C1 segment of cervical spinal cord (tissue), 14 donors: ENCODE measurements at places on chromosomes 12 and 14.

- DNase-seq: no peak
Observed at GRCh38 chr14:78805570-78805969, 635.4 kb downstream of the NRXN3 start.

DNA sequence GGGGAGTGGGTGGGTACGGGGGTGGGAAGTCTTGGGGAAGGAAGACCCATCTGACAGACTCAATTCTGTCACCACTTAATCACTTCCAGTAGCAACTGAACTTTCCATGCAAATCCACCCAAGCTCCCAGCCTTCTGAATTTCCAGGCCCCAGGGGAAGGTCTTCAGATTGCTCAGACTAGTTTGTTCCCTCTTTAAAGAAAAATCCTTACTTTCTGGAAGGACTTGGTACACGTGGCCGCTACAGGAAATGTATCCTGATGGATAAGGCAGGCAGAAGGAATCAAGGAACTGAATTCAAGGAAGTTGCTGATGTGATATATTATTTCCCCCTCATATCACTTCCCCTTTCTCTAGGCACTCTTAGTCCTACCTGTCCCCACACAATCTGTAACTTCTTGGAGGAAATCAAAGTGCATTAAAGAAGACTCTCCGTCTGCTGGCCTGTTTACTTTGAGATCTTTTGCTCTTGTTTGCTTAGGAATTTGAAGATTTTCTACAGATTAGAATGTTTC, 6.4 kb downstream of the NFKBIA start:
- DNase-seq: no peak

DNA sequence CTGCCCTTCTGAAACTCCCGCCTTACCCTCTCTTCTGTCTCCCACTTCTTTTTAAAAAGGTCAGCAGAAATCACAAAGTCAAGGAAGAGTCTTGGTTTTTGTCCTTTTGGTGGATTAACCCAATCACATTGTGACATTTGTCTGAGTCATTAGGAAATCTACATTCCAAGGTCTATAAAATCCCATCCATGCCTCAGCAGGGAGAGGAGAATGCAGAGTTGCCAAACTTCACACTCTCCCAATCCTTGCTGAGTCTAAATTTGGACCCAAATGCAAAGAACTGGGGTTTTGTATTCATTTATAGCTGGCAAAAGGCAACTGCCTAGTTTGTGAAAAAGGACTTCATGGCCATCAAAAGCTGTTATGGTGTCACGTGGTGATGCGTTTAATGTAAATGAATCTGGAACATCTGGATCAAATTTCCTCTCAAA, 67.9 kb downstream of the TMEM30B start:
- no peak for DNase-seq

- no peak for DNase-seq
Observed at GRCh38 chr14:74579447-74580274, 32.4 kb downstream of the LTBP2 start.

DNA sequence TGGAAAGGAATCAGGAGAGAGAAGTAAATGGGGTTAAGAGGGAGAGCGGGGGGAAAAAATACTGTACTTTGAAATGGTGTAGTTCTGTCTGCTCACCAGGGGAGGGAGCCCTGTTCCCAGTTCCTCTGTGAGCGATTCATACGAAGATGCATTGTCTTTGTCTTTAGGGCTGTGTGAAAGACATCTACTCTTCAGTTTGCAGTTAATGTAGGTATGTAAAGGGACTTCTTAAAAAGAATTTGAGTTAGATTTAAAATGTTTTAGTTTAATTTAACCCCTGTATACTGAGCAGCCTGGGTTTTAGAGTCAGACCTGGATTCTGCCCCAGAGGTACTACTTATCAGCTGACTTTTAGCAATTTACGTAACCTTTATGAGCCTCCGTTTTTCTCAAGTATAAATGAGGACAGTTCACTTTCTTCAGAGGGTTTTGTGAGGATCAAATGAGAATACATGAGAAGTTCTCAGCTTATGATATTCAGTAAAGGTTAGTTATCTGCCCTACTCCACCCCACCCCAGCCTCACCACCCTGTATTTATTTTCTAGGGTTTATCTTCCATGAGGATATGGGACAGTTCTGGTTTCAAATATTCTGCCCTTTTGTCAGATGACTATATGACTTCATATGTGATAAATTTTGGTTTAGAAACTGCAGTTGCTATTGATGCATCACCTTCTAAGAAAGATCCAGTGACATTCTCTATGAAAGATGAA, 82.5 kb upstream of the EVL start:
- DNase-seq: no peak

GRCh38 chr12:28563936-28564335, 373.7 kb downstream of the CCDC91 start:
- DNase-seq: no peak

GRCh38 chr12:67658486-67658885, 9.9 kb downstream of the DYRK2 start:
- no peak for DNase-seq

DNA sequence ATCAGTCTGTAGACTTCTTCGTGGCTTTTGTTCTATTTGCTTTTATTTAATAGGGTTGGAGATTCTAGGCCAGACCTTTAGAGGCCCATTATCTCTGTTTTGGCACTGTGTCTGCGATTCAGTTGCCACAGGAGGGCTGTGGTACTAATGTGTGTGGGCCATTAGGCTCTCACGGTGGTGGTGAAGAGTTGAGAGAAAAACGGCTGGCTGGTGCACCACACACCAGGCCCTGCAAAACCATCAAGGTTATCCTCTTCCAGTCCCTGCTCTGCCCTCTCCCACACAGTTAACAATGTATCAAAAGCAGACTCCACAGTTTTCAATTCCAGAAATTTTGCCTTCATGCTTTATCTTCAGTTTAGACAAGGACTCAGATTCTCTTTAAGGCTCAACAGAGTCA, 97.7 kb downstream of the MYF5 start:
- no peak for DNase-seq

GRCh38 chr14:104164041-104164440, 25.7 kb downstream of the KIF26A start:
- no peak for DNase-seq

DNA sequence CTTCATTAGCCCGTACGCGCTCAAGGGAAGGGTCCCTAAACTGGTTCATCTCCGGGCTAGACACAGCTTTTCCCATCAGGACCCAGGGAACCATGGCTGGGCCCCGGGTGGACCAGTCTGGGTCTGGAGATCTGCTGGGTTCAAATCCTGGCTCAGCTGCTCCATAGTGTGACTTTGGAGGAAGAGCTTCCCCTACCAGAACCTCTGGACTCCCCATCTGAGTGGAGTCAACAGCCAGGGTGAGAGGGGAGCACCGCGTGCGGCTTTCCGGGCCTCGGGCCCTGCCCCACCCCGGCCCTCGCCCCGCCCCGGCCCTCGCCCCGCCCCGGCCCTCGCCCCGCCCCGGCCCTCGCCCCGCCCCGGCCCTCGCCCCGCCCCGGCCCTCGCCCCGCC, 41.2 kb downstream of the BEGAIN start:
- no peak for DNase-seq

GRCh38 chr12:12445882-12446181, 89.0 kb downstream of the BORCS5 start:
- no peak for DNase-seq

- DNase-seq: no peak
Observed at GRCh38 chr12:56018356-56018755, 2.5 kb upstream of the IKZF4 start.

DNA sequence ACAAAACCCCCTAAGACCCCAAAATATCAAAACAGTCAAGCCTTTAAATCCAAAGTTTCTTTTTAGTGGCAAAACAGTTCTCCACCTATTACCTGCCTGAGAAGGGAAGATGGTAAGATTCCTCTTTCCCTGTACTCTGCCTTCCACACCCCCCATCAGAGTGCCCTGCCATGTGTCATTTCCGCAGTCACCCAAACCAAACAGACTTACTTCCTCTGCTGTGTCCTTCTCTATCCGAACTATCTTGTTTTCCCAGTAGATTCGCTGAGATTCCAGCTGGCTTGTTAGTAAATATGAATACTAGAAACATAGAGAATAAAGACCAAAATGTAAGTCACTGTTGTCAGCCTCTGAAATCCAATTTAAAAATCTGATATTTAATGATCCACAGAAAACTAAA, 30.4 kb downstream of the BRAP start:
- DNase-seq: no peak

- peak; percentile 28 for DNase-seq
Observed at GRCh38 chr14:21098076-21098891, at the start of gene ZNF219. Gene ZNF219, minus strand, starts transcription at chr14:21098655. Its CDS starts 5,064 bp downstream, at chr14:21093591.

DNA sequence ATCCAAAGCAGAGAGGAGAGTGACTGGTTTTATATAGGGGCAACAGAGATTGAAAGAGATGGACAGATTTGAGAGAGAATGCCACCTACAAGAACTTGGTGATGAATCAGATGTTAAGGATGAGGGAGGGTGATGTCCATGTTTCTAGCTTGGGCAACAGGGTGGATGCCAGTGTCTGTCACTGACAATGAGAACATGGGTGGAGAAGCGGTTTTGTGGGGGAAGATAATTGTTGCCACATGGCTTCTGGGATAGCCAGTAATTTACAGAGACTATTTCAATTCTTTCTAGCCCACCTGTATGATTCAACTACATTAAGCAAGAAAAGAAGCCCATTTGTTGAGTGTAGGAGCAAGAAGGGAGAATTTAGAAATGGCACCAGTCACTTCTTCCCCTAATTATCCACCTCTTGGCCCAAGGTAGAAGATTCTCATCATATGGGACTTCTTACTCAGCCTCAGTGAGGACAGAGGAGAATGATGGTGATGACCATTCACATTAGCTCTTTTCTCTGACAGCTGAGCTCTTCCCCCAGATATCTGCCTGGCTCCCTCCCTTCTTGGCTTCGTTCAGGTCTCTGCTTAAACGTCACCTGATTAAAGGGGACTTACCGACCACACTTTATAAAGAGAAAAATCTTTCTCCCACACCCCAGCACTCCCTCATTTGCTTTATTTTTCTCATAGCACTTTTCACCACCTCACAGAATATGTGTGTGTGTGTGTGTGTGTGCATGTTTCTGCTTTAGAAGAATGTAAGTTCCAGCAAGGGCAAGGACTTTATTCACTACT, 117.8 kb downstream of the DUSP6 start:
- no peak for DNase-seq

GRCh38 chr14:61839507-61839906, 77.3 kb downstream of the SNAPC1 start:
- no peak for DNase-seq

DNA sequence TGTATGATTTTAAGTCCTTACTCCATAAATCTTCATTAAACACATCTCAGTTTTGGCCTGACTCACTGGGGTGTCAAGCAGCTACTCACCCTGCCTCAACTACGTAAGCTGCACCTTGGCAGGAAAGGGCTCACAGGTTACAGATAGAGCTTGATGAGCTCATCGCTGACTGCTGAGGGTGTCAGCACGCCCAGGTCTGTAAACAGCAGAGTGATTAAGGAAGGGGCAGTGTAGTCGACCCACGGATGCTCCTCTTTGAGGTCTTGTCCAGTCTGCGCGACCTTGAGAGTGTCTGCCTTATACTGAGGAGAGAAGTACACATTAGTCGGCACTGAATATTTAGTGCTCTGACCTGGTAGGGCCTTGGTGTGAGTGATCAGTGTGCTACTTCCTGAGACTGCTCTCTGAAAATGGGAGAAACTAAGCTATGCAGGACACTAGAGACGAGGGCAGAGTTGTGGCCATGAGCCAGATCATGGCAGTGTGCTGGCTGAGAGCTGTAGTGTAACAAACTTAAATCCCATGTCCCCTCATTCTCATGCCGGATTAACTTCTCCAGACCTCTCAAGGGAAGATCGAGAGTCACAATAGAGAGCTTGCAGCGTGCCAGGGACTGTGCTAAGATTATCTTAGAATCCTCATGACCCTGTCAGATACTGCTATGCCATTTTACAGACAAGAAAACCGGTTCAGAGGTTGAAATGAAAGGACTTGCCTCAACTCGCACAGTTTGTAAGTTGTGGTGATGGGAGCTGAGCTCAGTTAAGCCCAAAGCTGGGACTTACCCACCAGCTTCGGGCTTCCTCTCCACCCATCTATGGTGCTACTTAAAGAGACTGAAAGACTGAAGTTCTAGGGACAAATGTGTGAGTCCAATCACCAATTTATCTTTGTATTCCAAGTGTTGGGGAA, 11.6 kb downstream of the EIF2B1 start:
- DNase-seq: no peak

DNA sequence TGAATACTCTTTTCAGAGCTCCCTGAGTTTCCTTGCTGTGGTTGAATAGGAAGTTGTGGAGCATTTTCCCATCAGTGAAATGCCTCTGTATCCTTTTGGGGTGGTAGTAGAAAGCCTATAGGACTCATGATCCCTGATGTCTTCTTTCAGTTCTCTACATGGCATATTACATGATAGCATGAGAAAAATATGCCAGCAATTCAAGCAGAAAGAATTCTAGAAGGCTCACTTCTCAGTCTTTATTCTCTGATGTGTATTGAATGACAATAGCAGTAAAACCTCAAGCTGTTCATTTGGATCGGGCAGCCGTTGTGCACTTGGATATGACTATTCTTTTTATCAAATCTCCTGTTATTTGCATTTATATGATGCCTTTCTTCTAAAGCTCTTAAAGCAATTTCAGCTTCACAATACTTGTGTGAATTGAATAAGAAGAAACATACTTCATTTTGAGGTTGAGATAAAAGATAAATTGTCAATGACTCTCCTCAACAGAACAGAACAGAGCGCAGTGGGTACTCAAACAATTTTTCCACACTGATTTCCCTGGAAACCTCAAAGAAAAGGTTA, 251.5 kb upstream of the FBXO33 start:
- no peak for DNase-seq

DNA sequence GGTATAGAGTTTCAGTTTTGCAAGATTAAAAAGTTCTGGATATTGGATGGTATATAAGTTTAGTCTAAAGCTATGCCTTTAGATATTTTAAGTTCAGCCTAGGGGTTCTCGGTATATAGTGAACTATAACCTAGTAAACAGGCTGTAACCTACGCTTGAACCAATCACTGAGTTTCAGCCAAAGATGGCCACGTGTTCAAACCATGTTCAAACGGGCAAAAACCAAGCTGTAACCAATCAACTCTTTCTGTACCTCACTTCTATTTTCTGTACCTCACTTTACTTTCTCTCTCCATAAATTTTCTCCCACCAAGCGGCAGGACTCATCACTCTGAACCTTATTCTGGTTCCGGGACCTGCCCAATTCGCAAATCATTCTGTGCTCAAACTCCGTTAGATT, 1.4 kb downstream of the TMBIM4 start:
- no peak for DNase-seq

DNA sequence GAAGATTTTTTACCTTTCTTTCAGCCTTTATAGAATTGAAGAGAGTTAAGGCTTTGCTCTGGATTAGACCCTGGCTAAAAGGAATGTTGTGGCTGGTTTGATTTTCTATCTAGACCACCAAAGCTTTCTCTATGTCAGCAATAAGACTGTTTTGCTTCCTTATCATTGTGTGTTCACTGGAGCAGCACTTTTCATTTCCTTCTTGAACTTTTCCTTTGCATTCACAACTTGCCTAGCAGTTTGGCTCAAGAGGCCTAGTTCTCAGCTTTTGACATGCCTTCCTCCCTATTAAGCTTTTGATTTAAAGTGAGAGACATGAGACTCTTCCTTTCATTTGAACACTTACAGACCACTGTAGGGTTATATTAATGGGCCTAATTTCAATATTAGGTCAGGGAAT, 64.1 kb upstream of the USP15 start:
- no peak for DNase-seq
